ENCODE measurements at places on chromosomes 4 and X.
A peak's percentile ranks its signal among the peaks of the same experiment; 100 is the strongest.

GRCh38 chr4:3208826-3209225, 40.1 kb upstream of the MSANTD1 start:
- no peak for DNase-seq

GRCh38 chrX:149829751-149830191, 48.0 kb downstream of the MAGEA9 start:
- DNase-seq: peak; percentile 15

DNA sequence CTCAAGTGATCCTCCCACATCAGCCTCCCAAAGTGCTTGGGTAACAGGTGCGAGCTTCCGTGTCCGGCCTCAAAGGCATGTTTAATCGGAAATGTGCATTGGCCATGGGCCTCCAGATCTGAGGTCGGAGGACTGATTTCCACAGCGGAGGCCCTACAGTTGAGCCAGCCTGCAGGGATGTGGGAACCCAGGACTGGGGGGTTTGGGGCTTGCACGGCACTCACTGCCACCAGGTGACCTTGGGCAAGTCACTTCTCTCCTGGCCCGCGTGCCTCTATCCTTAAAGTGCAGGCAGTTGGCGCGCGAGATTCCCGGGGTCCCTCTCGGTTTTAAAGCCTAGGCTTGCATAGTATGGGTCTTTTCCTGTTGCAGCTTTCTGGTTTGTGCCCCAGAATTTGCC, 18.3 kb upstream of the WFS1 start:
- no peak for DNase-seq

GRCh38 chrX:153499876-153500275, 5.1 kb downstream of the BGN start:
- no peak for DNase-seq

- DNase-seq: no peak
These were observed 294.2 kb upstream of the FTHL17 start for GRCh38 chrX:31366041-31366440.
